ENCODE measurements at places on chromosomes 13 and 19.

GRCh38 chr19:1156305-1156801, 17.7 kb downstream of the SBNO2 start:
- DNase-seq, result no peak

- no peak for DNase-seq
These were observed 14.0 kb downstream of the MCF2L start for GRCh38 chr13:112983042-112983305.

GRCh38 chr19:17829855-17830566, 8.7 kb upstream of the INSL3 start:
- DNase-seq, result peak; percentile 8

DNA sequence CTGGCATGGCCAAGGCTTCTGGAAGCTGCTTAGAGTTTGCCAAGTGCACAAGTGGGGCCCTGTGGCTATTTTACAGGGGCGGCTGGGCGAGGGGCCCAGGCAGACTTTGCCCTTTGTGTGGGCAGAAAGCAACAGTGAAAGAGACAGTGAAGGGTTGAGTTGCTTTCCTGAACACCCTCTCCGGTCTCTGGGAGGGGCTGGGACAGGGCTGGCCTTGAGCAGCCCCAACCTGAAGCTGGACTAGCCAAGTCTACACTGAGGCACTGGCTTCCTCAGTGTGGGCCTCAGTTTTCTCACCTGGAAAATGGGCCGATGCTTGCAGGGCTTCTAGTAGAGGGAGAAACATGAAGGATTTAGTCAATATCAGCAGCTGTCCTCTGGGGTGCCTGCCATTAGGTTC, 2.4 kb upstream of the HOMER3 start:
- DNase-seq, result no peak

DNA sequence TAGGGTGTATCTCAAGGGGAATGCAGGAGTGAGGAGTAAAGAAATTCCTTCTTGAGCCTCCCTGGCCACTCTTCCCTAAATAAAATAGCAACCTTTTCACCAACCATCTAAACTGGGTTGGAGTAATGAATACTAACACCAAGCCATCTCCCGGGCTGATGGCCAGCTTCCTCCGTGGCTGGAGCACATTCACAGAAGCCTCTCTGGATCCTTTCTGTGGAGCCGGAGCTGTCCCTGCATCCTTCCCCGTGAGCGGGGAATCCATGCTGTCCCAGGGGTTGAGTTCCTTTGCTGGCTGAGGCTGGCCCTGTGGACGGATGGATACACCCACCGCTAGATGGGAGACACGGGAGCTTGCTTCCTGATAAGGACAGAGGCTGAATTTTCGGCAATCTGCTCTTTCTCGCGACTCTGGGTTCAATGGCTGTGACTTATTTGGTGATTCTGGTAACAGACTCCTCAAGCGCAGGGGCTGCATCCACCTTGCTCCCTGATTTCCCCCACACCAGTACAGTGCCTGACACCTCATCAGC, 370.3 kb downstream of the ZNF536 start:
- DNase-seq, result no peak

- DNase-seq, result peak; percentile 79
These were observed 180.1 kb downstream of the POSTN start for GRCh38 chr13:37418490-37418889.

DNA sequence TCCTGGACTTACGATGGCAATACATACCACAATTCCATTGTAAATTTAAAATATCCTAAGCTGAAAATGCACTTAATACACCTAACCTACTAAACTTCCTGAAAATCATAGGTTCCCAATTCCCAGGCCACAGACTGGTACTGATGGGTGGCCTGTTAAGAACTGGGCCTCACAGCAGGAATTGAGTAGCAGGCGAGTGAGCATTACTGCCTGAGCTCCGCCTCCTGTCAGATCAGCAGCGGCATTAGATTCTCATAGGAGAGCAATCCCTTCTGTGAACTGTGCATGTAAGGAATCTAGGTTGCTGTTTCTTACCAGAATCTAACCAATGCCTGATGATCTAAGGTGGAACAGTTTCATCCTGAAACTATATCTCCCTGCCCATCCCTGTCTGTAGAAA, 1670.2 kb upstream of the PCDH20 start:
- no peak for DNase-seq

- DNase-seq, result no peak
These were observed 26.0 kb downstream of the ZNF333 start for GRCh38 chr19:14715841-14716240.

DNA sequence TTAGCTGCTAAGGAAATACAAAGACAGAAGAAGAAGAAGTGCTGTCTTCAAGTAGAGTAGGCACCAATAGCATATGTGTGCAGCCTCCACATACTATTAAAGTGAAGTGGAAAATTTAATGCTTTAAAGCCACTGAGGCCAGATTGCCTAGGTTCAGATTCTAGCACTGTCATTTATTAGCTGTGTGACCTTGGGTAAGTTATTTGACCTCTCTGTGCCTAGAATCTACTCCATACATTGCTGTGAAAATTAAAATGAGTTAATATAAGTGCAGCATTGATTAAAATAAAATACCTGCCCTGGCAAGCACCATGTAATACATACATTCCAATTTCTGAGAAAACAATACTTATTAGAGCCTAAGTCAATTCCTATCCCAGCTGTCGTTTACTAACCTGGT, 110.5 kb downstream of the FRY start:
- no peak for DNase-seq

DNA sequence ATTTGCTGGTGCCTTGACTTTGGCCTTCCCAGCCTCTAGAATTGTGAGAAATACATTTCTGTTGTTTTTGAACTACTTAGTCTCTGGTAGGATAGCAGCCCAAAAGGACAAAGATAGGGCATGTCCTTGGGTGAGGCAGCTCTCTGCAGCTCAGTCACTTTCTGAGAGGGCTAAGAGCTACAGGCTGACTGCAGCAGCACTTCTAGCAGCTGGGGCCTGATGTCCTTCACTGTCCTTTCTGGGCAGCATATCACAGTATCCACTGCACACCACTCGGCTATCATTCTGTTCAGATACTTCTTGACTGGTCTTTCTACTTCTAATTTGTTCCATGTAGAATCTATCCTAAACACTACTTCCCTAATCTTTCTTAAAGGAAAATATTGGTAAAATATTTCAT, 68.5 kb upstream of the CLDN10 start:
- no peak for DNase-seq

- peak; percentile 78 for DNase-seq
These were observed 59.7 kb upstream of the UBL3 start for GRCh38 chr13:29909975-29910674.

DNA sequence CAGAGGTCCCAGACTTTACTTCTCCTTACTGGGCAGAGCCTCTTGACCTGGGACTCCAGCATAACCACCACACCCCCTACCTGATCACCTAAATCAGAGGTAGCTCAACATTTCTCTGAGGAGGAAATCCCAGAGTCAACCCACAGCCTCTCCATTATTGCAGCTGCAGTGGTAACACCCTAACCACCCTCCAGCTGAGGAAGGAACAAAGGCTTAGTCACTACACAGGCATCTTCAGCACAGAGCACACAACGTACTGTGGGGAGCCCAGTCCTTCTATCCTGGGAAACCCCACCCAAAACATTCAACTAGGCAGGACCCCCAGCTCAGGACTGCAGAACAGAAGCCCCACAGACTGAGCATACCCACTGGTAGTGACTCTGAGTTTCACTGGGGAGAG, 824.7 kb upstream of the SLITRK5 start:
- peak; percentile 12 for DNase-seq

DNA sequence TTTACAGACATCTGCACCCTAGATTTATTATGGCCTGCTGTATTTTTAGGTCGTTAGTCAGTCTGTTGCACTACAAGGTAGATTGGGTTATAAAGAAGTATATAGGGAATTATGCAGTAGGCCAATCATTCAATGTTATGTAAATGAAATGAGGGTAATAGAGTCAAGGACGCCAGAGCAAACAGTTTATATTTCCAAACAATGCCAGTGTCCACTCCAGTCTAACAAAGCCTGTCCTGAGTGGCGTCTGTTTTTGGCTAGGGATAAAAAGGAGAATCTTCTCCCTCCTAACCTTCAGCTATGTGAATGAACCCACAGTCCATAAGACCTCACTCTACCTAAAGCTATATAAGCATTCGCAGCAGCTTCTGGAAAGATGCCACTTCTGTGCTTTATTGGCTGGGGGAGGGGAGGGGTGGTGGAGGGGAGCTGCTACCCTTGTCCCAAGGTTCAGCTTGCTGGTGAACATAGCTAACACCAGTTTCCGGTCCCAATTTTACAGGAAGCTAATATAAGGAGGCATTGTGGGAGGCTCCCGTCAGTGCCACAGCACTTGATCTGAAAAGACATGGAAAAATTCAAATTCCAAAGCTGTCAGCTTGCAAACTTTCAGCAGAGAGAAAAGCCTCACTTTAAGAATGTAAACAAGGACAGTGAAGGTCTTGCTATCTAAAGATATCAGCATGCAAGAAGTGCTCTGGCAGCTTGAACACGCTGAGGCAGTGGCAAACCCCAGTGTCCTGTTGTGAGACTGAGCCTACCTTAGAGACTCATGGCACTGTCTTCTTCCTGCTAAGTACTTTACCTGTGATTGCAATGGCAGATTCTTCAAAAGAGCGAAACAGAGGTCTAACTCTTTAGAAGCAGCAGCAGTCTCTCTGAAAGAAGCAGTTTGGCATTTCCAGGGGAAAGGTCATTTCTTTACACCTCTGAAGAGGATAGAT, 369.9 kb downstream of the PCDH9 start:
- DNase-seq, result peak; percentile 2

- DNase-seq, result no peak
These were observed 26.8 kb downstream of the UBXN6 start for GRCh38 chr19:4430760-4431159.

- DNase-seq, result no peak
These were observed 397 bp downstream of the SLC44A2 start for GRCh38 chr19:10625762-10626138.

GRCh38 chr13:81326913-81327312, 986.0 kb upstream of the SPRY2 start:
- DNase-seq, result no peak

GRCh38 chr19:34364830-34365462, at the start of gene GPI:
Gene GPI (plus strand): TSS chr19:34365196. CDS start chr19:34365267, 71 bp downstream.
- peak; percentile 24 for DNase-seq

GRCh38 chr13:90919153-90919552, 428.3 kb upstream of the MIR17HG start:
- no peak for DNase-seq

DNA sequence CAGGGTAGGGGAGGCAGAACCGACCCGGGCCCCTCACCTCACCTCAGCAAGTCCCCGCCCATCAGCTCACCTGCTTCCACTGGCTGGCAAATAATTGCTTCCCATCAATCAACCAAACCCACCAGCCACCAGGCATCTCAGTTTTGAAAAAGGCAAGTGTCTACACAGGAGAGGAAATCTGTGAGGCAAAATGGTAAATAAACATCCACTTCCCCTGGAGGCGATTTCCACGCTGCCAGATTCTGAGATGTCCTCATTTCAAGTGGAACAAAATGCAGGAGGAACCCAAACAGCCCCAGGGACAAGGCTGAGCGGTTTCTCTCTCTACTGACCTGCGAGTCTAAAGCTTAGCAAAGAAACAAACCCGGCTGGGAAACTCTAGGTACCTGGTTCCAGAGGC, 117.5 kb downstream of the CRYL1 start:
- DNase-seq, result no peak

DNA sequence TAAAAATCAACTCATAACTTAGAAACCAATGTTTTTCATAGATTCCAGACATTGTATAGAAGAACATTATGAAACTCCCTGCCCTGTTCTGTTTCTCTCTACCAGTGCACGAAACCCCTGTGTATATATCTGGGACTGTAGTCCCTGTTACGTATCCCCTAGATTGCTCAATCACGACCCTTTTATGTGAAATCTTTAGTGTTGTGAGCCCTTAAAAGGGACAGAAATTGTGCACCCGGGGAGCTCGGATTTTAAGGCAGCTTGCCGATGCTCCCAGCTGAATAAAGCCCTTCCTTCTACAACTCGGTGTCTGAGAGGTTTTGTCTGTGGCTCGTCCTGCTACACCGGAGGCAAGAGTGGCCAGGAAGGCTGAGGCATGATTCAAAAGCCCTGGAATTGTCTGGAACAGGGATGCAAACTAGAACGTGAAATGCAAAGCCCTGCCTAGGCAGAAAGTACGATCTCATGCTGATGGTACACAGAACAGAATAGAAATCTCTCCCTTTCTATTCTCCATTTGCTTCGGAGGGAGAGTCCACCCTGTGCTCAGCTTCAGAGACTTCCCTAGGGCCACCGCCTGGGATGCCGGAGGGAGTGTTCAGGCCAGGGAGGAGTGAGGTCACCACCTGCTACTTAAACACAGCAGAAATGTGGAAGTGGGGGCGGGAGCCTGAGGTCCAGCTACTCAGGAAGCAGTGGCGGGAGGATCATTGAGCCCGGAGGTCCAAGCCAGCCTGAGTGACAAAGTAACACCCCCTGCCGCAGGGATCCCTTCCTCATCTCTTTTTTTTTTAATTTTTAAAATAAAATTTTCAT, 758 bp upstream of the ZNF888 start:
- no peak for DNase-seq

DNA sequence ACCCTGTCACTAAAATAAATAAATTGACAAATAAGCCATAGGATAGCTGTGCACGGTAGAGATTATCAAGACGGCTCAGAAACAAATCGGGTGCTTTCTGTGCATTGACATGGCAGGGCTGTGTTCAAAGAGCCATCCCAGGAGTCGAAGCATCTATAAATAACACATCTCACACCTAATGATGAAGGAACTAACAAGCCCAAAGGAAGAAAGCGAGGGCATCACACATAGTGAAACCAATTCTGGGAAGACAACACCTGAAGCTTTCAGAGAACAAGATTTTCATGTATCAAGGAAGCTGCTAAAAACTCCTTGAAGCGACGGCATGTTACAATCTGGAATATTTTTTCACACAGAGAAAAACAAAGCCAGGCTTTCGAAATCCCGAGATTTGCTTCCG, 36.1 kb downstream of the KLF2 start:
- DNase-seq, result no peak

DNA sequence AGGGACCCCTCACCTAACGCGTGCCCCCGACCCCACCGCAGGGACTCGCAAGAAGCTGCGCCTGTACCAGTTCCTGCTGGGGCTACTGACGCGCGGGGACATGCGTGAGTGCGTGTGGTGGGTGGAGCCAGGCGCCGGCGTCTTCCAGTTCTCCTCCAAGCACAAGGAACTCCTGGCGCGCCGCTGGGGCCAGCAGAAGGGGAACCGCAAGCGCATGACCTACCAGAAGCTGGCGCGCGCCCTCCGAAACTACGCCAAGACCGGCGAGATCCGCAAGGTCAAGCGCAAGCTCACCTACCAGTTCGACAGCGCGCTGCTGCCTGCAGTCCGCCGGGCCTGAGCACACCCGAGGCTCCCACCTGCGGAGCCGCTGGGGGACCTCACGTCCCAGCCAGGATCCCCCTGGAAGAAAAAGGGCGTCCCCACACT, 4.7 kb upstream of the MYBPC2 start:
- DNase-seq, result peak; percentile 69

GRCh38 chr13:30181888-30182651, 125.3 kb downstream of the KATNAL1 start:
- DNase-seq, result no peak

GRCh38 chr13:32594157-32594738, 8.0 kb downstream of the PDS5B start:
- DNase-seq, result peak; percentile 54

Measured in IMR-90 (cell line).